ENCODE measurements at places on chromosomes 7 and 10. TPM values are rescaled to one million over a fixed set of nuclear protein-coding genes. Genes with fewer than 3 reads are reported as not detected.

GRCh38 chr7:97272237-97272975 lies 154.9 kb downstream of the SDHAF3 start:
- no peak for DNase-seq

GRCh38 chr10:28713626-28714352 lies 36.5 kb downstream of the BAMBI start:
- no peak for DNase-seq

Gene CPA2
- 0.22 TPM for polyA plus RNA-seq

DNA sequence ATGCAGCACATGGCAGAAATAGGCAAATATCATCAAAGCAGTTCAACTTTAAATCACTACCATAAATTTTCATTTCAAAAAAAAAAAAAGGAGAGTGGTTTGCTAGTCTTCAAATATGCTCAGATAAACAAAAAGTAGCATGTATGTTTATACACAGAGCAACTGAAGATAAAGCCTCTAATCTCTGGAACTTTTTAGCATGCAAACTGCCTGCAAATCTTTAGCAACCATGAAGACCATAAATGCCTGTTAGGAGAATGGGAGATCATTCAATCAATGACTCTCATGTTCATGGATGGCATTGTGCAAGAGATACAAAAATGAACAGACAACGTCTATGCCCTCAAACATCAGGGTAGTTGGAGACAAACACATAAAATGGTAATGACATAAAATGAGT lies 57.3 kb downstream of the ORC5 start:
- DNase-seq, result no peak

DNA sequence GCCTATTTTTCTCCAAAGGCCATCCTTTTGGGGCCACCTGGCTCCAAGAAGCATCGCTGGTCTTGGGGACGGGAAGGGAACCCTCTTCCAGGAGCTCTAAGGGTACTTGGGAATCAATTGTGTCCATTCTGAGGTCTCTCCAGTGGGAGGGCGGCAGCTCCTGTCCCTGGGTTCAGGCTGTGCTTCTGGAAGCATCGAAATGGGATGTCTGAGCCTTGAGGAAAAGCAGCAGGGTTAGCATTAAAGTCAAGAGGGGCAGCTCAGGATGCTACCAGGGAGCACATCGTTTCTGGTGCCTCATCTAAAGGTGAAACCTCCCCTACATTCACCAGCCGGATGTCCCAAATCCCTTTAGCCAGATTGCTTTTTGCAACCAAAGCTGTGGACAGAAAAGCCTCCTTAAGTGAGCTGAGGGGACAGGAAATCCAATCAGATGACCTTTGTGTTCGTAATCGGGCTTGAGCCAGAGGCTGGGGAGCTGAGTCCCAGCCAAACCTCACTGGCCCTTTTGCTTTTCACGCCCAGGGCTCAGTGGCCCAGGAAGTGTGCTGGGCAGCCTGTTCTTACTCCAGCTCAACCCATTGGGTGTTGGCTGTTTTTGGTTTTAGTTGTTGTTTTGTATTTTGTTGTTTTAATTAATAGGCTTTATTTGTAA lies 88.8 kb upstream of the ANLN start:
- no peak for DNase-seq

DNA sequence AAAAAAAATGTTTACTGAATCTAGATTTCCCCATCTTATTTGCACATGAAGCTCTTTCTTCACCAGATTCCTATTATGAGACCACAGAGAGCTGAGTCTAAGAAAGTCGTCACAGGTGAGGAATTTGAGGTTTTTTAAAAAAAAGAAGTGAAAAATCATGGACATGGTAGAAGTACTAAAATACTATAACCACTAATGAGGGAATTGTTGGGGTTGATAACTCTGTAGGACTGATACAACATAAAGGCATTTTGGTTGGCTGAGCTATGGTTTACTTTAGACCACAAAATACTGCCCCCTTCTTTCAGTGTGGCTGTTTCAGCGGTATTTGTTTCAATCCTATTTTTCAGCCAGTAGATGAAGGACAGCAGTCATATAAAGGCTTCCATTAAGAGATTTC lies 1111.3 kb downstream of the TYW1 start:
- DNase-seq, result no peak
